ENCODE measurements at places on chromosomes 16 and 17.

DNA sequence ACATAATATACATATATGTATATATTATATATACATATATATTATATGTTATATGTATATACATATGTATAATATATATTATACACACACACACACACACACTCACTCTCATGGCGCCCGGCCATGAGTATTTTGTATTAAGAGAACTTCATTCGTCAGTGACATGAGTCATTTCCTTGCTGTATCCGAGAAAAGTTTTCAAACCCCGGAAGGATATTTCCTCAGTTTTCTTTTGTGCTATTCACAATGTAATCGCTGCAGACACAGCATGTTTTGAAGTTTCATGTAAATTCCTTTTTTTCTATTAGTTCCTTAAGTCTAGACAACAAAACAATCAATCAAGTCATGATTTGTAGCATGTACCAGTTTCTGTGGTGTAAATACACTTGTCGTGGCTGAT lies 33.3 kb downstream of the OR1D5 start:
- DNase-seq, result no peak

DNA sequence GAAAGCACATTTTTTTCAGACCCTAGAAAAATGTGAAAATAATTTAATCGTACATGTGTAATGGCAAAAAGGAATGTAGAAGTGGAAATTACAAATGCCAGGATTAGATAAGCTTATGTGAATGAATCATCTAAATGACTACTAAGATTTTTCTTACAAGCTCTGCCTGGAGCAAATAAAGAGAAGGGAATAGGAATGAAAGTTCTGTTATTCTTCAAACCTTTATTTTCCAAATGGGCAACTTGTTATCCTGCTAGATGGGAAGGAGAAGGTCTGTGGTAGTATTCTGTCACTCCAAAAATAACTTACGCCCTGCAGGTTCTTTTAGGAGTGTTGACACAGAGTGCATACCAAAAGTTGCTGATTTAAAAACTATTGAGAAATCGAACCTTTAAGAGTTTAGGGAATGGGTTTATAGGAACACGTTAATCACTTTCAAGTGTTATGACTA lies 9.7 kb downstream of the CTCF start:
- DNase-seq, result no peak

DNA sequence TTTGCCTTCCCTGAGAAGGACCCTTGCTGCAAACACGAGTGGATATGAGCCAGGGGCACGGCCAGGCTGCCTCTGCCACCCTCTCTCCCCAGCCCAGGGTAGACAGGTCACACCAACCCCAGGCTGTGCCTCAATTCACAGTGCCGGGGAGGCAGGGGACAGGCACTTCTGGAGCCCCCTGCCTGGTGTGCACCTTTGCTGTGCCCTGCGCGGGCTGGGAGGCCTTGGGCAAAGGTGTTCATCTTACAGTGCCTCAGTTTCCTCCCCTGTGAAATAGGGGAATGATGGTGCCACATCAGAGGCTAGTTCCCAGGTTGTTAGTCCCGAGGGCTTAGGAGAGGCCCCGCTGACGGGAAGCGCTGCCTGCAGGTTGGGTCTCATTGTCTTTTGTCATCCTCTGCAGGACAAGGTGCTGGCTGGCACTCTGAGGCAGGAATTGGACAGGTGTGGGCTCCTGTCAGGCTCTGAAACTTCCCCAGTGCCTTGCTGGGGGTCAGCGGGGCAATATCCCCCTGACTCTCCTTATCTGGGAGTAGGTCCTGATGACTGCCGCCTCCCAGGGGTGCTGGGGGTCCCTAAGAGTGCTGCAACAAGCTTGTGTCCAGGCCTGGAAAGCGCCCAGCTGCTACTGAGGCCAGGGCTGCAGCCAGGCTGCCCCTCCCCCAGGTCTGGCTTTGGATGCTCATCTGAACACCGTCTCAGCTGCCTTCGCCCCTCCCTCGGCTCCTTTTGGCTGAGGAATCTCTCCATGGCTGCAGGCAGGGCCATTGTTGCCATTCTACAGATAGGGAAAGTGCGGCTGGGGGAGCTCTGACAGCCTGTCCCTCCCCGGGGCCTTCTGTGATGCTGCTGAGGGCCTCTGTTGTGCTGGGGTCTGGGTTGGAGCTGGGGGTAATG lies 3.1 kb downstream of the PRSS21 start:
- no peak for DNase-seq

GRCh38 chr17:72903522-72903921 lies 189.0 kb downstream of the SLC39A11 start:
- DNase-seq, result no peak

DNA sequence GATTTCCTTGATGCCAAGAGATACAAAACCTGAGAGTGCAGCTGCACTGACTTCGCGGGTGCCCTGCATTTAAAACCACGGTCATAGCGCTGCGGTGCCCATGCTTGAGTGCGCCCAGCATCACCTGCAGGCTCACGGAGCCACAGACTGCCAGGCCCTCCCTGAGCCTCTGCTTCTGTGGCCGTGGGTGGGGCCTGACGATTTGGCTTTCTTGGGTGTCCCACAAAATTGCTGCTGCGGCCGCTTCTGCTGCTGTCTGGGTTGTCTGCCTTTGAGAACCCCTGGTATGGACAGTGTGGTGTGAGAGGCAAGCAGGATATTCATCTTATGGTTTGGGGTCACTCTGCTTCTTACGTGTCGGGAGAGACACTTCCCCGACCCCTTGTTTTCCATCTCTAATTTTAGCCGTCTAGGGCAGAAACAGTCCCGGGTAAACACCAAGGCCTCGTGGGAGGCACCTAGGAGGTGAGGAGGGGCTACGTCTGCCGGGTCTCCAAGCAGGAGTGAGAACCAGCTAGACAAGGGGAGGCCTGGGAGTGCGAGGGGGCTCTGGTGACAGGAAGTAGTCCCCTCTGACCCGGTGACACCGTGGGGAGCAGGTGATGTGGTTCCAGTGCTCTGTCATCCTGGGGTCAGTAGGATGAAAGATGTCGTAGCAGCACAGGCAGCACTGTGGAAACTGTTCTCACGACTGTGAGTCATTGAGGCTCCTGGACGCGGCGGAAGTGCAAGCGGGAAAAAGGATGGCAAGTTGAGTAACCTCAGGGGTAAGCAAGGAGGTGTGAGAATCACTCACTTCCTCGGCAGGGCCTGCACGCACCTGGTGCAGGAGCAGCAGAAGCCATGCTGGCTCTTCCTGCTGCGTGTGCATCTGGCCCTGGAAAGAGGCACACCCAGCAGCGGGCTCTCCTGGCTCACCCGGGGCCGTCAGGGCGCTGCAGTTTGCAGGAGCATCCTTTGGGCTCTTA lies 176.3 kb downstream of the RPTOR start:
- peak; percentile 39 for DNase-seq

DNA sequence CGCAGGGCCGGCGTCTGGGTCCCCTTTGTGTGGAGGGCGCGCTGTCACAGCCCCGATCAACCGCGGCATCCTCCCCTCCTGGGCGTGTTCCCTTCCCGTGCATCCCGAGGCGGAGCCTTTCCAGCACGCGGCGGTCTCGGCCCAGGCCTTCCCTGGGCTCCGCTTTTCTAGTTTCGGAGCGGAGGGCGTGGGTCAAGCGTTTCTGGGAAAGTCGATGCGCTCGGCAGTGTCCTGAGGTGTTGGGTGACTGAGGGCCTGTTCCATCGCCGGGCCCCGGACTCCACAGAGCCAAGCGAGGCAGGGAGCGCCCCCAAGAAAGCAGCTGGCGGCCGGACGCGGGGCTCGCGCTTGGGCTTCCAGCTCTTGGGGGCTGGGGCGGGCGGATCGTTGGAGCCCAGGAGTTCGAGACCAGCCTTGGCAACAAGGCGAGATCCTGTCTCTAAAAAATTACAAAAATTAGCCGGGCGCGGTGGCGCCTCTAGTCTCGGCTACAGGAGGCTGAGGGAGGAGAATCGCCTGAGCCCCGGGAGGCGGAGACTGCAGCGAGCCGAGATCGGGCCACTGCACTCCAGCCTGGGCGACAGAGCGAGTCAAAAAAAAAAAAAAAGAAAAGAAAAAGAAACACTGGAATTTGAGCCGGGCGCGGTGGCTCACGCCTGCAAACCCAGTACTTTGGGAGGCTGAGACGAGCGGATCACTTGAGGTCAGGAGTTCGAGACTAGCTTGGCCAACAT lies 806 bp downstream of the IFT140 start:
- peak; percentile 7 for DNase-seq

DNA sequence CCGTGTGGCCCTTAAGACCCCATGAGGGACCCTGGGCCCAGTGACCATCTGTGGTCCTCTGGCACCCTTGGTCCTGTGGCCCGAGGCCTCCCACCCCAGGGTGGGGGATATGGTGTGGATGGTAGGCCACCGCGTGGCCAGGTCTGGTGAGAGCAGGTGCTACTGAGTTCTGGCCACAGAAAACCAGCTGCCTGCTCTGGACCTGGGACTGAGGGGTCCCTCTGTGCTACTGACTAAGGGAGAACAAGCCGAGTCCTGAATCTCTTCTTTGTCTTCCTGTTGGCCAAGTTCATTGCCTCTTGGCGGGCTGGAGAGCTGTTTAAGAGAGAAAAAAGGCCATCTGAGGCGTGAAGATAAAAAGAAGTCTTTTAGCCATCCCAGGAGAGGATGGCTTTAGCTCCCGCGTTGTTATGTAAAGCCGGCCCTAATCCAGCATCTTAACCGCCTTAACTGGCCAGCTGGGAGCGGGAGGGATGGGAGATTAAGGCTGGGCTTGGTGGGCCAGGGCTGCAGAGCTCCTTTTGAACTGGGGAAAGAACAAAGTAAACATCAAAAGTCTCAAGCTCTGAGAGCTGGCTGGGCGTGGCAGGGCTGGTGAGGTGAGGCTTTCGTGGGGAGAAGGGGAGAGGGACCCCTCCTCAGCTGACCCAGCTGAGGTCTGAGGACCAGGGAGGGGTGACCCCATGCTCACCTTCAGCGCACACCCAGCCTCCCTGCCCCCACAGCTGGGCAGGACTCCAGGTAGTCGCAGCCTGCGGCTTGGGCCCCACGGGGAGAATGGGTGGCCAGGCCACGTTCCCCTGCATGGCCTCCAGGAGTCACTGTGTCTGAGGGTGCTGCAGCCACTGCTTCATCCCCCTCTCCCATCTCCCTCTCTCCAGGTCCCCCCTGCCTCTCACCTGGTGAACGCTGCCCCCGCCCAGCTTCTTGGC lies 62.4 kb downstream of the NKD1 start:
- no peak for DNase-seq

- DNase-seq, result no peak
These were observed 8.5 kb upstream of the MEIOC start for GRCh38 chr17:44647736-44648135.

- no peak for DNase-seq
These were observed 62.6 kb upstream of the SDK2 start for GRCh38 chr17:73706858-73707257.

DNA sequence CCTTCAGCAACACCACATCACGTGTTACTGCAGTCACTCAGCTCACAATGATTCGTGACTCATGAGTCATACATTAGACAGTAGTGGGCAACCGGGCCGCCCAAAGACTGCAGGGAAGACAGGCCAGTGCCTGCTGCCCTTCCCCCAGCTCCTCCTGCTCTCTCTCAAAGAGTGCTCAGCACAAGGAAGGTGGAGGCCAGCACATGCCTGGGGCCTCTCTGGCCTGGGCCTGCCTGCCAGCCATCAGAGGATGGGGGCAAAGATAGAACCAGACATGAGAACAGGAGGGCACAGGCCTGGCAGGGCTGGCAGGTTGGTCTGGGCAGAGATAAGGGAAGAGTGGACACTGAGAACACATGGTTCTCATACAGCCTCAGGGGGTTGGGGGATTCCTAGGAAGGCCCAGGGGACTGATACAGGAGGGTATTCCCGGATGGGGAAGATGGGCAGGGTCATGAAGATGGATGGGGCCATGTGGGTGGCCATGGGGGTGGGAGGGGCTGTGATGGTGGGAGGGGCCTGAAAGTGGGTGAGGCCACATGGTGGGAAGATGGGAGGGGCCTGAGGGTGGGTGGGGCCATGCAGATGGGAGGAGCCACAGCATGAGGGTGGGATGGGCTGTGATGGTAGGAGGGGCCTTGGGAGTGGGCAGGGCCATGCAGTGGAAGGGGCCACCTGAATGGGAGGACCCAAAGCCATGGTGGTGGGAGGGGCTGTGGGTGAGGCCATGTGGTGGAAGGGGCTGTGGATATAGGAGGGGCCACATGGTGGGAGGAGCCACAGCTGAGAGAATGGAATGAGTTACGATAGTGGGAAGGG lies 29.0 kb downstream of the KATNB1 start:
- DNase-seq, result peak; percentile 40

DNA sequence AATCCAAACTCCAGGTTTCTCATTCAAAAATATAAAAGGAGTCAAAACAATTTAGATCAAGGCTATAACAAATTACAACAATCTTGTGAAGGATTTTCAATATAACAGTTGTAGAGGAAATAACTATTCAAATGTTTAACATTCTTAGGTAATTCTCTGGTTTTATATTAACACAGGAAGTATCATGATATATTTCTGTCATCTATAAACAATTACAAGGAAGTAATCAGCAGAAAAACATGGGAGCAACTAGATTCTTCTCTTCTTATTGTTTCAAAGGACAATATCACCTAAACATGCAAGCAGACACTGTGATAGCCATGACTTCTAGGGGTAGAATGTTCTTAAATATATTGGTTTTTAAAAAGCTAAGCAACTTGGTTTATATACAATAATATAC lies 49.9 kb downstream of the FBXL20 start:
- DNase-seq, result no peak

DNA sequence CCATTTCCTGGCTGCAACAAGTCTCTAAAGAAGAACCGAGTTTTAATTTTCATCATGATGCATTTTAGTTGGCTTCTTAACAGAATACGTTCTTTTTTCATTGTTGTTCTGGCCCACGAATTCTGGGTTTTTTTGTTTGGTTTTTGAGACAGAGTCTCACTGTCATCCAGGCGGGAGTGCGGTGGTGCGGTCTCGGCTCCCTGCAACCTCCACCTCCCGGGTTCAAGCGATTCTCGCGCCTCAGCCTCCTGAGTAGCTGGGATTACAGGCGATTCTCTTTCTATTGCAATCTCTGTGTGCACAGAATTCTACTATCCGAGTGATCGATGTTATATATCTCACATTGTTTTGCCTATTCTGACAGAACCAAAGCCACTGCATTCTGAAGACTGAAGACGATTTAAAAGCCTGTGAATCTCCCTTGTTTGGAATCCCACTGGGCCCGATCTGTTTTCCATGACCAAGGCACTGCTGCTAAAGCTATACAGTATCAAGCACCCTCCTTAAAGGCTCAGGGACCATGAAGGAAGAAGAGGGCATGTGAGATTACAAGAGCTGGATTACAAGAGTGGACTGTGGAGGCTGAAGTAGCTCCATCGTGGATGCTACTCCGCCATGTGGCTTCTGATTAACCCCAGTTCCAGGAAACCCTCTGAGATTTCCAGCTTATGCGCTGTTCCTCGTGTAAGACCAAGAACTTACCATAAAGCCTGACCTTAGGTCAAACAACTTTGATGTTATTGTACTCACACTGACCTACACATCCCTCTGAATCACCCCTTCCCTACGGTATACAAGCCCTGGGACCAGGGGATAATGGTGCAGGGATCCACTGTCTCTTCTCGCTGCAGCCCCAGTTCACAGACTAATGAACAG lies 44.3 kb downstream of the ADCY9 start:
- no peak for DNase-seq

- DNase-seq, result no peak
These were observed 16.0 kb downstream of the MYO15A start for GRCh38 chr17:18124345-18125126.
